ENCODE measurements at places on chromosomes 6 and 20. TPM values are rescaled to one million over a fixed set of nuclear protein-coding genes. Genes with fewer than 3 reads are reported as not detected.

SIRPB1 gene
- not detected for total RNA-seq

DNA sequence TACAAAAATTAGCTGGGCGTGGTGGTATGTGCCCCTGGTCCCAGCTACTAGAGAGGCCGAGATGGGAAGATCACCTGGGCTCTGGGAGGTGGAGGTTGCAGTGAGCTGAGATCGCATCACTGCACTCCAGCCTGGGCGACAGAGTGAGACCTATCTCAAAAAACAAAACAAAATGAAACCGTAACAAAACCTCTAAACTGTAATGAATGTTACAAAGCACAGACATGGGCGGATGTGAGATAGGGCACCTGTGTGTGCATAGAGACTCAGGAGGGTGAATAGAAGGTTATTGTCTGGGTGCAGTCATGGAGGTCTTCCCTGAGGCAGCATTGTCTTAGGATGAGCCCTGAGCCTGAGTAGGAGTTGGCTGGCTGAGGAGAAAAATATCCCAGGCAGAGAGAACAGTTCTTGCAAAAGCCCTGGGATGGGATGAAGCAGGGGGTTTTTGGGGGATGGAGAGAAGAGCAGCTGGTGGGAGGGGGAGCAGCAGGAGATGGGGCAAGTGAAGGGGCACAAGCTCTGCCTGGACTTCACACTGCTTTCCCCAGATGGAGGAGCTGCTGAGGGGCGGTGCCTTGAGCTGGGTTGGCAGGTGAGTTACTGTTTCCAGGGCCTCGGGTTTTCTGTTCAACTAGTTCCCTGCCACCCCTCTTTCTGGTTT is 5.2 kb downstream of the BCAS4 start:
- DNase-seq: no peak

- DNase-seq: peak; percentile 26
These were observed 53.3 kb downstream of the SYNDIG1 start for GRCh38 chr20:24522452-24523330.

LY6G5C gene
- not detected for total RNA-seq

DNA sequence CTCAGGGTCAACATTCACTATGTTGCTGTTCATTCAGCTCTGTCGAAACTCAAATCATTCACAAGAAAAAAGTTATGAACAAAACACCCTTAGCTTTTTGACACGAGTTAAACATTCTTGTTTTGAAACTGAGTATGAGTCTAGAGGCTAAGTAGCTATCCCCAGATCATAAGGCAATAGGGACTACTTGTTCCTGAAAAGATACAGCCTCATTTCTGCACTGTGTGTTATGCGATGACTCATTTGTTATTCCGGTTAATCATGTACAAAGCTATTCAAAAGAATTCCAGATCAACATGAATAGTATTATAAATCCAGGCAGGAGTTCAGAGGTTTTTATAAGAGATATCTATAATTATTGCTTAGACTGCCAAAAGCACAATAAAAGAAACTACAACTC is 908.0 kb downstream of the QKI start:
- DNase-seq: peak; percentile 86

DNA sequence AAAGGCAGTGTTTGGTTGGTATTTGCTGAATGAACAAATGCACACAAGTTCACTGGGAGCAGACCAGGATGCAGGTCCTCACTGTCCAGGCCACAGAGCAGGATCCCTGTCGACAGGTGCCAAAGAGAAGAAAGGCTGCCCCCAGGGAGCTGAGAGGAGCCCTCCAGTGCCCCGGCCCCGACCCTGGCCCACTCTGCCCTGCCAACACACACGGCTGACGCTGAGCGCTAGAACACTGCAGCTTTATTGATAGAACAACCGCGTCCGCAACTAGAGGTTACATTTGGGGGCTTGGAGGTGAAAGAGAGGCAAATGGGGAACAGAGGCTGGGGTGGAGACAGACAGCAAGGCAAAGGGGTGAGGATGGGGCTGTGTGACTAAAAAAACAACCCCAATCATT is 65.4 kb downstream of the MDGA1 start:
- no peak for DNase-seq

TRIM31 gene
- total RNA-seq: not detected

- DNase-seq: no peak
These were observed 2.1 kb downstream of the SLC35B2 start for GRCh38 chr6:44255105-44255808.

GRCh38 chr20:63961664-63962425 is 5.6 kb upstream of the UCKL1 start:
- no peak for DNase-seq

ZSWIM3 gene
- 3.7 TPM for total RNA-seq

ANKRD6 gene
- total RNA-seq: 9.5 TPM

DNA sequence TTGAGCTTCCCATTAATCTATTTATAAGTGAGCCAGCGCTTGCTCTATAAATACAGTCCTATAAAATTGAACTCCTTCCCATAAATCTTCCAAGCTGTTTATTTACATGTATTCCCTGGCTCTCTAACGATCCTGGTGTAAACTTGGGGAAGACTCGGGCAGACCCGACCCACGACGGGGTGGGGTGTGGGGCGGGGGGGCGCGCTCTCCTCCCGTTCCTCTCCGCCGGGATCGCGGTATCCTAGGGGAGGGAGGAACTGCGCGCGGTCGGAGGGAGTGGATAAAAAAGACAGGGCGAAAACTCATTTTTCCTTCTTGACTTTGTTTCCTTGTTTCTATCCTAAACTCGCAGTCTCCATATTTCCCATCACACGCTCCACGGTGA is 31.1 kb downstream of the TFAP2B start:
- DNase-seq: no peak

GRCh38 chr20:20293691-20294385 is 74.1 kb upstream of the INSM1 start:
- no peak for DNase-seq

- DNase-seq: no peak
These were observed 51.8 kb downstream of the CDH26 start for GRCh38 chr20:60009826-60010616.

DNA sequence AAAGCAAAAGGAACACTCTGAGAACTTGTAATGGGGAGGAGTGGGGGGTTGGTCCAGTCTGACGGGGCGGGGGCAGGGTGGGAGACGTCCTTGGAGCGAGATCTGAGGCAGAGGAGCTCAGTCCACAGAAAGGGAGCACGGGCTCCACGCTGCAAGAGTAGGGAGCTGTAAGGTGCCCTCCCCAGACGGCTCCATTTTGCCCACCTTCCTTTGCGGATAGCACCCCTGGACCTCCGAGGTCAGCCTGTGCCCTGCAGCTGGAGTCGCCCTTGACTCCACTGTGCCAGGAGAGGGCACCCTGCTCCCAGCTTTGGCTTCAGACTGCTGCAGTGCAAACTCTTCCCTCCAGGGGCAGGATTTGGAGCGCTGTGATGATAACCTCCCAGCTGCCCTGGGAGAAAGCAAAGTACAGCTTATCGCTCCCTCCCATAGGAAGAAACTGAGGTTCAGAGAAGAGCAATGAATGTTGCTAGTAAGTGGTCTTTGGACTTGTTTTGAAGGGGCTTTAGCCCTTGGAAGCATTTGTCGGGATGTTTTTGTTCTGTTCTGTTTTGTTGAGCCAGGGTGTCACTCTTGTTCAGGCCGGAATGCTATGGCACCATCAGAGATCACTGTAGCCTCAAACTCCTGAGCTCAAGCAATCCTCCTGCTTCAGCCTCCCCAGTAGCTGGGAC is 9.5 kb upstream of the AHCY start:
- DNase-seq: peak; percentile 74

DNA sequence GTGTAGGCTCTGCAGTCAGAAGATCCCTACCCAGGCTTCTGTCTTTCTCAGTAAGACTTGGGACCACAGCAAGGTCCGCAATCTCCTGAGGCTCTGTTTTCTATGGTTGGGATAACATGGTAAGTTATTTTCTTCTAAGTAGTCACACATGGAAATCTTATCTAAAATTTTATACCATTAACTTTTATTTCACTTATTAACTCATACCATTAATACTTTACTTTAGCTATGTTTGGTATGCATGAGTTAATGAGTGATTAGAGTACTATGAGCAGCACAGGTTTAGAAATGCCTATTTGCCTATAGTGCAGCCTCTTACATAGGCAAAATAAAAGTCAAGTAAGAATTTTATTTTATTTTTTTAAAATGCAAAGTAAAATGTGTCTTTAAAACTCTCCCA is 27.2 kb downstream of the GINM1 start:
- DNase-seq: no peak

DNA sequence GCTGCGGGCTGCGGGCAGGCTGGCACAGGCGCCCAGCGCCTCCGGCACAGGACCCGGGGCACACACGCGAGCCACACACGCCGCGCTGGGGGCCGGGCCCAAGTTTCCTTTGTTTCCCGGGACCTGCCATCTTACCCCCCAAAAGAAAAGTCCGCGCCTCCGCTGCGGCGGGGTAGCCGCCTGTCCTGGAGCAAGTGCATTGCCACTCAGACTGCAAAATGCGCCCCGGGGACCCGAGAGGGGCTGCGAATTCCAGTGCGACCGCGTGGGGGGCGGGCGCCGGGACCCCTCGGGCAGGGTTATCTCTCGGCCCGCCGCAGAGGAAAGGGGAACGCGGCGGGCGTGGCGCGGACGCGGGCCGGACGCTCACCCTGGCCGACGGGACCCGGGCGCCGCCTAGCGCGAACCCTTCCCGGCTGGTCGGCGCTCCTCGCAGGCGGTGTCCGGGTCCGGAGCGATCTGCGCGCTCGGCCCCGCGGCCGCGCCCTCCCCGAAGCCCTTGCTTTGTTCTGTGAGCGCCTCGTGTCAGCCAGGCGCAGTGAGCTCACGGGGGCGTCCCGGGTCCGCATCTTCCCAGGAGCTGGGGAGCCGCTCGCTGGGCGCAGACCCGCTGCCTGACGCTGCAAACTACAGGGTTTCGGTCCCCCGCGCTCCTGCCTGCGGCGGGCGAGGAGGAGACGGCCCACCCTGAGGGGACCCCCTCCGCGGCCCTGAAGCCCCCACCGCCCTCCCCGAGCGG is 639 bp upstream of the CD24 start:
- DNase-seq: no peak

- no peak for DNase-seq
These were observed 71.8 kb downstream of the FIG4 start for GRCh38 chr6:109762769-109763441.

GRCh38 chr6:85574932-85575598 is 18.6 kb downstream of the SNX14 start:
- DNase-seq: peak; percentile 94

DNA sequence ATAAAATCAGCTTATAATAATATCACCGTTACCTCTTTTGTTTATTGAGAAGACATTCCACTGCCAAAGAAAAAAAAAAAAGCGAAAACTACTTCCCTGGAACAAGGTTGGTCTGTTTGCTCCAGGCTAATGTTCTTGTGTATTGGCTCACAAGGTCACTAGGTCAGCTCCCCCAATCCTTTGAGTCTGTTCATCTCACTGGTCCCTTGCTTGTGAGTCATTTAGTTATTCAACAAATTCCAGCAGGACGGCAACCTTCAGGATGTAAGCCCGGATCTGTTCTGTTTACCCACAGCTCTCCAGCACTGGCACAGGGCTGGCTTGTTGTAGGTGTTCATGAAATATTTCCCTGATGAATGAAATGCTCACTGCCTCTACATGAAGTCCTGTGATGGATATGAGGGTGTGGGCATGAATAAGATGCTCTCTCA is 3.3 kb downstream of the ARHGAP40 start:
- DNase-seq: peak; percentile 95

ZNF451 gene
- total RNA-seq: 52.4 TPM
